ENCODE measurements at places on chromosomes 7 and 10.

GRCh38 chr10:80468002-80468401 lies 13.9 kb downstream of the TSPAN14 start:
- peak overlapping the region; percentile 100 for H3K27ac ChIP-seq
- peaks cover 28% of the 10 kb centered on the region for H3K36me3 ChIP-seq
- no peak for DNase-seq
- H3K4me3 ChIP-seq: no peak overlapping the region

DNA sequence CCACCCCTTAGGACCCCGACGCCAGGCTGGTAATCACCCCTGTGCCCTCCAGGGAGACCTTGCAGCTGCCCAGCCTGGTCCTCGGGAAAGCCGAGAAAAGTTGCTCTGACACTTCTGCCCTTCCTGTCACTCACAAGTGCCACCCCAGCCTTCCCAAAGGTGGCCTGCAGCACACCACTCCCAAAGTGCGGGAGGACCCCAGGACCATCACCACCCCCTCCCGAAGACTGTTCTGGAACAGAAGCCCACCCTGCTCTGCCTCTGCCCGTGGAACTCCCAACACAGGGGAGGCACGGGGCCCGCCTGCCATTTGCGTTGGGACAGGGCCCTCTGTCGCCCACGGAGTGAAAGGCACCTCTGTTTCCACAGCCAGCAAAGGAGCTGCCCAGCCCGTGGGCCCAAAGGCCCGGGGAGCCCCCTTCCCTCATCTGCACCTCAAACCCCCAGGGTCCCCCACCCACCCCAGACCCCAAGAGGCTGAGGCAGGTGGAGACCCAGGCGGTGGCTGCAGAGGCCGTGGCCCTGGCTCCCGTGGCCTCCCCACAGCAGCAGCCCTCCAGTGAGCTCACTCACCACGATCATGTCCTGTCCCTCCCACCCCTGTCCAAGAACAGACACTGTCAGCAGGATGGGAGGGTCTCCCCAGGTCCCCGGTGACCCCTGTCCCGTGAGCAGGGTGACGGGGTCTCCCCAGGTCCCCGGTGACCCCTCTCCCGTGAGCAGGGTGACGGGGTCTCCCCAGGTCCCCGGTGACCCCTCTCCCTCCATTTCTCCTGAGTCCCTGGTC lies 47.8 kb upstream of the PPP2R2D start:
- H3K36me3 ChIP-seq: no peaks in the 10 kb centered on the region
- no peaks in the 10 kb centered on the region for H3K27me3 ChIP-seq
- H3K4me3 ChIP-seq: no peak overlapping the region

- H3K4me3 ChIP-seq: no peak overlapping the region
- peak overlapping the region; percentile 35 for H3K27ac ChIP-seq
- no peaks in the 10 kb centered on the region for H3K36me3 ChIP-seq
- no peaks in the 10 kb centered on the region for H3K27me3 ChIP-seq
- no peak for DNase-seq
Measured at GRCh38 chr7:106729720-106730385, 68.9 kb upstream of the CCDC71L start.

- H3K27me3 ChIP-seq: no peaks in the 10 kb centered on the region
- no peaks in the 10 kb centered on the region for H3K4me1 ChIP-seq
- DNase-seq: no peak
- H3K36me3 ChIP-seq: no peaks in the 10 kb centered on the region
Measured at GRCh38 chr7:25834050-25834449, 317.9 kb upstream of the NFE2L3 start.

GRCh38 chr10:53325066-53325465 lies 552.5 kb upstream of the MBL2 start:
- H3K4me3 ChIP-seq: no peak overlapping the region
- H3K36me3 ChIP-seq: no peaks in the 10 kb centered on the region
- no peaks in the 10 kb centered on the region for H3K27me3 ChIP-seq
- H3K4me1 ChIP-seq: peaks cover 9% of the 10 kb centered on the region
- DNase-seq: no peak

GRCh38 chr7:28958235-28958979 lies at the start of gene TRIL:
Gene TRIL (minus strand): TSS chr7:28958330. CDS start chr7:28958046, 284 bp downstream.
- H3K27ac ChIP-seq: no peak within 1 kb of the TSS
- no peak for DNase-seq
- H3K36me3 ChIP-seq: no peaks in the 10 kb centered on the region
- peak within 1 kb of the TSS; percentile 13 for H3K4me3 ChIP-seq
- peaks cover 32% of the 10 kb centered on the region for H3K27me3 ChIP-seq

GRCh38 chr7:28243861-28244260 lies 63.3 kb upstream of the JAZF1 start:
- no peaks in the 10 kb centered on the region for H3K27me3 ChIP-seq
- no peak overlapping the region for H3K4me3 ChIP-seq
- DNase-seq: no peak
- H3K36me3 ChIP-seq: no peaks in the 10 kb centered on the region
- H3K4me1 ChIP-seq: no peaks in the 10 kb centered on the region

- no peak overlapping the region for H3K4me3 ChIP-seq
- no peaks in the 10 kb centered on the region for H3K27me3 ChIP-seq
- DNase-seq: no peak
- no peaks in the 10 kb centered on the region for H3K36me3 ChIP-seq
- no peaks in the 10 kb centered on the region for H3K4me1 ChIP-seq
Measured at GRCh38 chr10:126104767-126105166, 208.4 kb downstream of the FANK1 start.

DNA sequence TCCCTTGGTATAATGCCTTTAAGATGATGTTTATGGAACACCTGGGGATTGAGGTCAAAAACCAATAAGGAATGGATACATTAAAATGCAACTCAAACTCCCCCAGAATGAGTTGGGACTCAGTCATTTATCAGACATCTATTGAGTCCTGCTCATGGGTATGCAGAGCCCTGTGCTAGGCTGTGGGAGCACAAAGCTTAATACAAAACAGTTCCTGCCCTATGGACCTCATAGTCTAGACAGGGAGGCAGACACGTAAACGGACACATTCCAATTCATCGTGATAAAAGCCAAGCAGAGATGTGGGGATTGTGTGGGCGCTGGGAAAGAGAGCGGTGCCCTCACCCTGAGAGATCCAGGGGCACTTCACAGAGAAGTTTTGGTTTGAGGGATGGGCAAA lies 181.7 kb downstream of the PTEN start:
- H3K27me3 ChIP-seq: no peaks in the 10 kb centered on the region
- no peak overlapping the region for H3K27ac ChIP-seq
- no peak for DNase-seq
- peaks cover 12% of the 10 kb centered on the region for H3K4me1 ChIP-seq
- no peaks in the 10 kb centered on the region for H3K36me3 ChIP-seq

DNA sequence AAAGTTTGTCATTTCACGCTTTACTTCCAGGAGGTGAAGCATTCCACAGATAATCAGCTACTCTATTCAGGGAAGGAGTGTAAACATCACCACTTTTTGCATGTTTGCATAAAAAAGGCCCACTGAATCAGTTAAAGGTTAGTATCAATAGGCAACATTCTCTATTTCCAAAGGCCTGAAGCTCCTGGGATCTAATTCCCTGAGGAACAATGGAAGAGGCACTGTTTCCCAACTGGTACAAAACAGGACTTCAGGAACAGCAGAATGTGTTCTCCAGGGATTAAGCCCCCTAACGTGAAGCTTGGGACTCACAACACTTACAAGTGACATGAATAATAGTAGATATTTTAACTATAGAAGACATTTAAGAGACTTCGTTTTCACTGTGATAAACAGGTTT lies 6.1 kb downstream of the LRRN3 start:
- no peak for DNase-seq
- no peak overlapping the region for H3K27ac ChIP-seq
- H3K4me1 ChIP-seq: no peaks in the 10 kb centered on the region
- H3K36me3 ChIP-seq: no peaks in the 10 kb centered on the region
- H3K27me3 ChIP-seq: no peaks in the 10 kb centered on the region
- no peak overlapping the region for H3K4me3 ChIP-seq

- peaks cover 8% of the 10 kb centered on the region for H3K4me1 ChIP-seq
- DNase-seq: no peak
- H3K27me3 ChIP-seq: no peaks in the 10 kb centered on the region
- H3K27ac ChIP-seq: peak overlapping the region; percentile 21
- H3K4me3 ChIP-seq: no peak overlapping the region
Measured at GRCh38 chr7:21640105-21640504, 97.3 kb downstream of the DNAH11 start.

- no peaks in the 10 kb centered on the region for H3K27me3 ChIP-seq
- H3K4me3 ChIP-seq: no peak overlapping the region
- no peak for DNase-seq
- no peak overlapping the region for H3K27ac ChIP-seq
Measured at GRCh38 chr7:139813151-139813550, 15.9 kb upstream of the TBXAS1 start.

DNA sequence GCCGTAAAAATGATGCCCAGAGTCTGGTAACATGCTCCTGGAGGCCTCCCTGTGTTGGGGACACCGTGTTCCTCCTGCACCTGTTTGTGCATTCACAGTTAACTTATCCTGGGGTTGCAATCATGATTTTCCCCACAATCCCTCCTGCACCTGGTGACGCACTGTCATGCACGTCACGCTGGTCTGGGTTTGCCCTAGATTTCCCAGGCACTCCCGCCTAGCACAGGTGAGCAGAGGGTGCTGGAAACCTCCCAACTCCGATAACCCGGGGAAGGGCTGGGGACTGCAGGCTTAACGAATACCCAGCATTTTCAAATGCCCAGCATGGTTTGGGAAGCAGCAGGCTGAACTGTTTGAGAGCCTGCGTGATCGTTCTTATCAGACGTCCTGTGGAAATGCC lies 427.1 kb downstream of the TCERG1L start:
- no peaks in the 10 kb centered on the region for H3K36me3 ChIP-seq
- H3K27ac ChIP-seq: no peak overlapping the region
- no peaks in the 10 kb centered on the region for H3K27me3 ChIP-seq
- no peak for DNase-seq
- no peaks in the 10 kb centered on the region for H3K4me1 ChIP-seq

GRCh38 chr10:101993651-101994200 lies 62.2 kb downstream of the ARMH3 start:
- no peak for DNase-seq
- H3K36me3 ChIP-seq: peaks cover 46% of the 10 kb centered on the region
- H3K4me1 ChIP-seq: no peaks in the 10 kb centered on the region
- no peak overlapping the region for H3K27ac ChIP-seq

- no peak for DNase-seq
- peaks cover 3% of the 10 kb centered on the region for H3K27me3 ChIP-seq
- H3K4me1 ChIP-seq: no peaks in the 10 kb centered on the region
- H3K4me3 ChIP-seq: no peak overlapping the region
- H3K36me3 ChIP-seq: no peaks in the 10 kb centered on the region
Measured at GRCh38 chr10:123772645-123773508, 106.7 kb downstream of the GPR26 start.

DNA sequence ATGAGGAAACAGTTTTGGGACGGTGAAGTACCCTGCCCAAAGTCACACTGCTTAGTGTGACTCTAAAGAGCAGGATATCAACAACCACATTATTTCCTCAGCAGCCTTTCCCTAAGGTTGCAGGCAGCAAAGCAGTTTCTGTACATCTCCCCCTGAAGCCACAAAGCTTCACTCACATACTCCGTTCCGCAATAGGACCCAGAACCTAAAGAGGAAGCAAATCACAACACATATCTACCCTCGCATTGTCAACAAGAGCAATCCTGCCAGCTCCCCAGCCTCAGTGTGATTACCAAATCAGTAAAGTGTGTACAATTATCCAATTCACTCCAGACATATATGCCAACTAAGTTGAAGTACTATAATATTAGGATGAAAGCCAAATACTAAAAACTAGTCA lies 30.8 kb downstream of the VAX1 start:
- no peaks in the 10 kb centered on the region for H3K4me1 ChIP-seq
- no peak overlapping the region for H3K4me3 ChIP-seq
- no peak overlapping the region for H3K27ac ChIP-seq
- H3K36me3 ChIP-seq: no peaks in the 10 kb centered on the region

DNA sequence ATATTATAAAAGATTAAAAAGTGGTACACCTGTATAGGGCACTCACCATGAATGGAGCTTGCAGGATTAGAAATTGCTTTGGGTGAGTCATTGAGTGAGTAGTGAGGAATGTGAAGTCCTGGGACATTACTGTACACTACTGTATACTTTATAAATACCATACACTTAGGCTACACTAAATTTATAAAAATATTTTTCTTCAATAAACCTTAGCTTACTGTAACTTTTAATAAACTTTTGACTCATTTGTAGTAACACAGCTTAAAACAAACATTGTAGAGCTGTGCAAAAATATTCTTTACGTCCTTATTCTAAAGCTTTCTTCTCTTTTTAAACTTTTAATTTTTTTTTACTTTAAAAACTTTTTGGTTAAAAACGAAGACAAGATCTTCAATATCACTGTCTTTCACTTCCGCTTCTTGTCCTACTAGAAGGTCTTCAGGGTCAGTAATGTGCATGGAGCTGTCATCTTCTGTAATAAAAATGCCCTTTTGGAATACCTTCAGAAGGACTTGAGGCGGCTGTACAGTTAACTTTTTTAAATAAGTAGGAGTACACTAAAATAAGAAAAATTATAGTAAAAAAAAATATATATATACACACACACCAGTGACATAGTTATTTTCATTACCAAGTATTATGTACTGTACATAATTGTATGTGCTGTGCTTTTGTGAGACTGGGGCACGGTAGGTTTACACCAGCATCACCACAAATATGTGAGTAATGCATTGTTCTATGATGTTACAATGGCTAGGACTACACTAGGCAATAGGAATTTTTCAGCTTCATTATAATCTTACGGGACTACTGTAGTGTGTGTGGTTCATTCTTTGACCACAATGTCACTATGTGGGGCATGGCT lies 3.5 kb downstream of the STK31 start:
- no peak overlapping the region for H3K4me3 ChIP-seq
- no peaks in the 10 kb centered on the region for H3K36me3 ChIP-seq
- H3K27me3 ChIP-seq: no peaks in the 10 kb centered on the region
- peaks cover 22% of the 10 kb centered on the region for H3K4me1 ChIP-seq
- peak overlapping the region; percentile 65 for H3K27ac ChIP-seq
- DNase-seq: peak; percentile 42

DNA sequence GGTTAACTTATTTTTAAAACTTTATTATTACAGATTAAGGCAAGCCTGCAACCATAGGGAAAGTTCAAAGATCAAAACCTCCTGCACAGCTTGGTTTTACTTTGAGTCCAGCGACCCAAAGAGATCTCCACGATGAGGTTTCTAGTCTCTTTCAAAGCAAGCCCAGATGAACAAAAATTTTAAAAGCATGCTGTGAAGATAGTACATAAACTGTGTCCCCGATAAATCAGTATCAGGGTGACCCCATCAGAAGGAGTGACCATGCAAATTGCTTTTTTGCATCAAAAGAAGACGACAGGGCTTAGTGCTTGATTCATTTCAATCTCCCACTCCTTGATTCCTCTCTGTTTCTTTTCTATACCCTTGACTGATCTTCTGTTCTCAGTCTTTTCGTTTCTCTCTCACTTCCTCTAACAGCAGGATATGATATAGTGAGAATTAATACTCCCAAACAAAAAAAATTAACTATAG lies 16.0 kb upstream of the DNTT start:
- no peak for DNase-seq
- H3K27ac ChIP-seq: no peak overlapping the region
- no peak overlapping the region for H3K4me3 ChIP-seq
- no peaks in the 10 kb centered on the region for H3K36me3 ChIP-seq

- H3K27ac ChIP-seq: no peak overlapping the region
- DNase-seq: no peak
- no peaks in the 10 kb centered on the region for H3K27me3 ChIP-seq
- H3K4me1 ChIP-seq: no peaks in the 10 kb centered on the region
Measured at GRCh38 chr7:110291430-110291829, 799.5 kb upstream of the LRRN3 start.
